ENCODE measurements at places on chromosomes 2 and 18.

- no peak for DNase-seq
These were observed 30.5 kb upstream of the SGPP2 start for GRCh38 chr2:222393733-222394267.

GRCh38 chr2:30068067-30068466 is 78.7 kb upstream of the YPEL5 start:
- DNase-seq = no peak

GRCh38 chr2:64678771-64679590 is 25.3 kb upstream of the SERTAD2 start:
- no peak for DNase-seq

DNA sequence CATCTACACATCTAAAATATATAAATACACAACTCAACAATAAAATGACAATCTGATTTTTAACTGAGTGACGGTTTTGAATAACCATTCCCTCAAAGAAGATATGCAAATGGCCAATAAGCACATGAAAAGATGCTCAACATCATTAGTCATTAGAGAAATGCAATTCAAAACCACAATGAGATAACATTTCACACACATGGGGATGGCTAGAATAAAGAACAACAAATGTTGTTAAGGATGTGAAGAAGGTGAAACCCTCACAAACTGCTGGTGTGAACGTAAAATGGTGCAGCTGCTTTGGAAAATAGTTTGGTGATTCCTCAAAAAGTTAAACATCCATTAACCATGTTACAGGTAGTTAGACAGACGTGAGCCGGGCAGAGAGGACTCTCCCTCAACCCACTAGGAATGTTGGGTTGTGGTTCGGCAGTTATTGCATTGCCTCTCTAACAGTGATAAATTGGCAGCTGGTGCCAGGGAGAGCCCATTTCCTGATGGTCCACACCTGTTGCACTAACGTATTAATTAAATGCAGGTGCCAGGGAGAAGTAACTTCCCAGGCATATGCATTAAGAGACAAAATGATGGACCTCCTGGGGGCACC is 22.3 kb upstream of the DUSP2 start:
- DNase-seq = no peak

DNA sequence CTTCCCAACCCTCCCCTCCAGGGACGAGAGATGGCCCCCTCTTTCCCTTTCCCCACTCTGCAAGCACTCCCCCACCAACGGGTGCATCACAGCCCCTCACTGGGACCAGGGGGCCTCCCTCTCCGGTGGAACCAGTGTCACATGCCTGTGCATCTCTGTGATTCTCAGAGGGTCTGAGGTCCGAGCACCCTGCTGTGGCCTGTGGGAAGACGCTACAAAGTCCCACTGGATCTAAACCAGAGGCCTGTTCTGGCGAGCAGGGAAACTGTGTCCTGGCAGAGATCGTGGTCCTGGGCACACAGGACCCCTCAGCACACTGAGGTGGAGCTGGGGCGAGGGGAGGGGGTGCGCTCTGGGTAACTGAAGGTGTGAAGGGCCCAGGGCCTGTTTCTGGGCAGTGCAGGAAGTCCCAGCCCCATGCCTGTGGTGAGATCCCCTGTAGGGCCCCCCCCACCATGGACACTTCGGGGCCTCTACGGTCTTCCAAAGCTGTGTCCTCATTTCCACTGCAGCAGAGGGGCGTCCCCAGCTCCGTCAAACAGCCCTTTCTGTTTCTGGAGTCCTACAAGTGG is 8.0 kb downstream of the SNORC start:
- DNase-seq = no peak

- no peak for DNase-seq
These were observed 40.2 kb upstream of the COPS8 start for GRCh38 chr2:237045449-237045848.

- no peak for DNase-seq
These were observed 32.7 kb upstream of the MFF start for GRCh38 chr2:227292314-227292713.

DNA sequence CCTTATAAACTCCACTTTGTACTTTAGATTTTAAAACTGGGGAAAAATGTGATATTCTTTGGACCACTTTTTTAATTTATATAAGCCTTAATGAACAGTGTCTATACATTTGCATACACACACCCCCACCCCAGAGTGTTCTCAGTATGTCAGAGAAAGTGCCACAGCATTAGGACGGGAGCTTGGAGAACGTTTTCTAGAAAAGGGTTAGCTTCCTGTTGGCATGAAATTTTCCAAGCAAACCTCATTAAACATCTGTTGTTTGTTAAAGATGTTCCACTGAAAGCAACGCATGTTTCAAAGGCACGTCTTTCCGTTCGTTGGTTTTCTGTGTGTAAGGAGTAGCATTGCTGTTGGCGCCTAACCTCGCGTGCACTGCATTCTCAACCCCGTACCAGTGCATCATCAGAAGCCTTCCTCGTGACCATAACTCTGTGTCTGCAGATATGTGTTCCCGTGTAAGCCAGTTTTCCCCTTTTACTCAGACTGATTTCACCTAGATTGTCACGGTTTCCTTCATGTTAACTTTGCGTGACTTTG is 228.5 kb downstream of the ALPK2 start:
- no peak for DNase-seq

DNA sequence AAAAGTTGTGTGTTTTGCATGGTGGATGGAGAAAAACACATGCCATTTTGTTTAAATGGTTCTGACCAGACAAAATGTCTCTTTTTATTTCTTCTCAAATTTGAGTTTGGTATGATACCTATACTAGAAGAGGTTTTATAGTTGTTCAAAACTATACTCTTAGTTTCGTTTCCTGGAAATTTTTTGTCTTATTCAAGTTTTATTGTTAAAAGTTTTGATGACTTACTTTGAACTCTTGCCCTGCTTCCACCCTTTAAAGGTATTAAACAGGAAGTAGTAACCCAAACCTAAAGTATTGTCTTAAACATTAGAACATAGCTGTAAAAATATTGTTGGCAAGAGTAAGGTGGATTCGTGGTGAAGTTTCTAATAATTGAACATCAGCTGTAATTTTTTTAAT is 98.2 kb downstream of the BABAM2 start:
- DNase-seq = no peak

GRCh38 chr2:109613081-109613921 is 465 bp downstream of the SEPTIN10 start:
- peak; percentile 53 for DNase-seq

GRCh38 chr2:64869126-64869525 is 120.1 kb upstream of the SLC1A4 start:
- no peak for DNase-seq

- no peak for DNase-seq
These were observed 103.5 kb upstream of the ASB18 start for GRCh38 chr2:236367506-236368289.

- no peak for DNase-seq
These were observed 42.5 kb downstream of the TEX44 start for GRCh38 chr2:231634951-231635875.

- DNase-seq = peak; percentile 70
These were observed 105.6 kb upstream of the STK17B start for GRCh38 chr2:196277002-196277401.

GRCh38 chr2:51778806-51779205 is 746.9 kb upstream of the NRXN1 start:
- no peak for DNase-seq

DNA sequence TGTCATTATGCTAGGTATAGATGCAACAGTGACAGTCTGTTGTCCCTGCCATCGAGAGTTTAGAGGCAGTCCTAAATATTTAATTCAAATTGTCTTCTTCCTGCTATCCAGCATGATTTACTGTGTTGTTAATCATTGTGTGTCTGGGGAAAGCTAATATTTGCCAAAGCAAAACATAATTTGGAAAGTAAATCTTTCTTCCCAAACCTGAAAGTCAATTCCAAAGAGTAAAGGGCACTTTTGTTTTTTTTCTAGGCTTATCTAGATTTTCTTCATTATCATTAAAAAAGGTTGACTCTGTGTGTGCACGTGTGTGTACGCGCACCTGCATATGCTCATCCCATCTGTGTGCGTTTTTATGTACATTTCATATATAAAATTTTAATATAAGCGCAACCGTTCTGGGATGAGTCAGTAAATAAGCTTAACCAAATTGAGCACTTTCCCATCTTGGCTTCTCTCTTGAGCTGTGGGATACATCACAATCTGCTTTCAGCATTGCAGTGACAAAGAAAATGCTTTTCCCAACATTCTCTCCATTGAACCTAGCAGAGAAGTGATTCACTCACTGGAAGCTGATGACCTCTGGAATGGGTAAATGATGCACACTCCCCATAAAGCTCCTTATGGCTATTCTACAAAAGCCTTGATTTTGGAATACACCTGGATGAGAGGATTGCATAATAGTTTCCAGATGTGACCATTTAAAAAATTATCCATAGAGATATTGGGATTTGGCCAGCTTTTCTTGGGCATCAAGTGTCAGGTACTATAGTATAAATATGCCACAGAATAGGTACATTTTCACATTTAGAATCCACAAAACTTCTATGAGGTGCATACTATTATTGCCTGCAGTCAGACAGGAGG is 488.4 kb downstream of the ADCYAP1 start:
- DNase-seq = no peak

DNA sequence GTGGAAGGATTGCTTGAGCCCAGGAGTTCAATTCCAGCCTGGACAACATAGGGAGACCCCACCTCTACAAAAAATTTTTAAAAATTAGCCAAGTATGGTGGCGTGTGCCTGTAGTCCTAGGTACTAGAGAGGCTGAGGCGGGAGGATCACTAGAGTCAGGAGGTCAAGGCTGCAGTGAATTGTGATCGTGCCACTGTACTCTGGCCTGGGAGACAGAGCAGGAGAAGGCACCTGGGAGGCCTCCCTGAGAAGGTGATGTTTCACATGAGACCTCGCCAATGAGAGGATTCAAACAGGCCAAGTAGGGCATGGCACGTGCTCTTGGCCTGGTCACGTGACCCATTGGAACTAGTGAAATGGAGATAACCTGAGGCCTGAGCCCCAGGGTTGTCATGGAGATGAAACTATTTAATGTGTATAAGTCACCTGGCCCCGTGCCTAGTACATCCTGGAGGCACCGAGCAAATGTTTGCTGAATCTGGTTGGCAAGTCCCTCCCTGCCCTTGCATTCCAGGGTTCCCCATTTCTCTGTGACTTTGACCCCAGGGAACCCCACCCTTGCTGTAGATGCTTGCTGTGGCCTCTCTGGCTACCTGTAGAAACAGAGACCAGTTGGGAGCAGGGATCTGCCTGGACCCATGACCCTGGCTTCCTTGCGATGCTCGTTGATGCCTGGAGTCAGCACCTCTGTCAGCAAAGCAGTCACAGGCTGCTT is 26.1 kb upstream of the ROCK2 start:
- DNase-seq = peak; percentile 99

DNA sequence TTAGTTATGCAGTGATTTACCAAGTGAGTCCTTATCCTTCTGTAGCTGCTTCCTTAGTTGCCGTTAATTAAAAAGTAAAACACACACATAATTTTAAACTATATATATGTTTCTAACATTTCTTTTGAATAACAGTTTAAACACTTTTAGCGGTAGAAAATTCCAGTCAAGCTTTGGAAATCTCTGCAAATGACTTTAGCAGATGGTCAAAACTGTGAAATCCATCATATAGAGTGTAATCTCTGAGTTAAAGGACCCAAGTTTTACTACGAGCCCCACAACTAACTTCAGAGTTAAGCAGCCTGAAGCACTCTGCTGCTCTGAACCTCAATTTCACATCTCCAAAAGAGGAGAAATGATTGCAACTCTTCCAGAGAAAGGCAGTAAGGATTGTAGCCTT is 96.2 kb downstream of the FTCDNL1 start:
- DNase-seq = no peak

- no peak for DNase-seq
These were observed 689 bp downstream of the RPRD1A start for GRCh38 chr18:36066686-36067054.
